Suppressor macrophage treated with lipopolysaccharide for 1 hour (primary cell): ENCODE measurements at places on chromosomes 13 and 19.

GRCh38 chr19:47663911-47664771 is 49.1 kb upstream of the EHD2 start:
- DNase-seq: peak; percentile 94

- no peak for DNase-seq
These were observed 146.0 kb upstream of the GPC6 start for GRCh38 chr13:93080587-93080986.

DNA sequence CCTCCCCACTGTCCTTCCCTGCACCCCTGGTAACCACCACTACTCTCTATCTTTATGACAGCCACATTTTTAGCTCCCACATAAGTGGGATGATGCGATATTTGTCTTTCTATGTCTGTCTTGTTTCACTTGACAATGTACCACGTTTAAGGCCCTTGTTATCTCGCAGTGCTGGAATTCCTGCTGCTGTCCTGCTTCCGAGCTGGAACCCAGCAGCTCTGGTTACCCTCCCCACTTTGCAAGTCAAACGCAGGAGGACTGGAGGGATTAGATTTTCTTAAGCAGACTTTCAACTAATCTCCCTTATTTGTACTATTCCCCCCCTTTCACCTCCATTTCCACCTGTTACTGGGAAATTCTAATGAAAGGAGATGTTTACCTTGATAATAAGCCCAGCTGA is 59.1 kb upstream of the PDX1 start:
- DNase-seq: no peak

DNA sequence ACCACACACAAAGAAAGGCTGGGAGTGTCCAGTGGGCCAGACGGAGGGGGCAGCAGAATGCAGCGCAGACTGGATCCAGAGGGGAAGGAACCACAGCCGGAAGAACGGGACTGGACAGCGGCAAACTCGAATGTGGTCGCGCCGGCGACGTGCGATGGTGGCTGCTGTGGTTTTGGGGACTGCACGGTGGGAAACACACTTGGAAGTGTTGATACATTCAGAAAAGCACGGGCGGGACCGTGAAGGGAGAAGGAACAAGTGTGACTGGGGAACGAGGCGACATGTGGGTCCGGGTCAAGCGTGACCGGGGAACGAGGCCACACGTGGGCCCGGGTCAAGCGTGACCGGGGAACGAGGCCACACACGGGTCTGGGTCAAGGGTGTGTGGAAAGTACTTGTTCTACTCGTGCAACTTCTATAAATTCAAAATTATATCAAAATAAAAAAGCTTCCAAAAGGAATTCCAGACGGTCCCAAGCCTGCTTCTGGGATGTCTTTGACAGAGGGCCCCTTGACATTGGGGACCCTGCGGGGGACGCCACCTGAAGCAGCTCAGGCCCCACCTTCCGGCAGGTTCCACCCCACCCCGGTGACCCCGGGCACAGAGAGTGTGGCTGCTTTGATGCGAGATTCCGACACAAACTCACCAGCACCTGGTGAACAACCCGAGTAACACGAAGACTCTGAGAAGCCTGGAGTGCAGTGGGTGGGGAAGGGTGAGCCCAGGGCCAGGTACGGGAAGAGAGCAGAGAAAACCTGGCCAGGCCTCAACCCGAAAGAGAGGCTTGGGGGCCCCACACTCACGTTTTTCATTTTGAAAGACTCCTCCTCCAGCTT is 25.1 kb upstream of the C13orf46 start:
- DNase-seq: no peak

DNA sequence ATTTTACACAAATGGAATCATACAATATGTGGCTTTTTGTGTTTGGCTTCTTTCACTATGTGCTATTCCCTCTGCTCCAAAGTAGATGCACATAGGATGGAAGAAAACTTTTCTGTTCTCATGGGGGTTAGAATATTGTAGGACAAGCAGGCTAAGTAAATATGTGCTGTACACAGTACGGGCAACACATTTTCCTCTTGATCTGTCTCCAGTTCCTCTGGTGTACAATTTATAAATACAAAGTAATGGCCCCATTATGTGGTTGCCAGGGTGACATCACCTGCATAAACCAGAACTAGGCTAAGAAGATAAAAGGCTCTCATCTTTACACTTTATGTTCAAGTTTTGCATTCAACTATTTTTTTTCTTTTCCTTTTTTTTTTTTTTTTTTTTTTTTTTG is 41.0 kb upstream of the SOX21 start:
- DNase-seq: no peak

GRCh38 chr13:29523199-29523961 is 72.1 kb downstream of the SLC7A1 start:
- DNase-seq: no peak

DNA sequence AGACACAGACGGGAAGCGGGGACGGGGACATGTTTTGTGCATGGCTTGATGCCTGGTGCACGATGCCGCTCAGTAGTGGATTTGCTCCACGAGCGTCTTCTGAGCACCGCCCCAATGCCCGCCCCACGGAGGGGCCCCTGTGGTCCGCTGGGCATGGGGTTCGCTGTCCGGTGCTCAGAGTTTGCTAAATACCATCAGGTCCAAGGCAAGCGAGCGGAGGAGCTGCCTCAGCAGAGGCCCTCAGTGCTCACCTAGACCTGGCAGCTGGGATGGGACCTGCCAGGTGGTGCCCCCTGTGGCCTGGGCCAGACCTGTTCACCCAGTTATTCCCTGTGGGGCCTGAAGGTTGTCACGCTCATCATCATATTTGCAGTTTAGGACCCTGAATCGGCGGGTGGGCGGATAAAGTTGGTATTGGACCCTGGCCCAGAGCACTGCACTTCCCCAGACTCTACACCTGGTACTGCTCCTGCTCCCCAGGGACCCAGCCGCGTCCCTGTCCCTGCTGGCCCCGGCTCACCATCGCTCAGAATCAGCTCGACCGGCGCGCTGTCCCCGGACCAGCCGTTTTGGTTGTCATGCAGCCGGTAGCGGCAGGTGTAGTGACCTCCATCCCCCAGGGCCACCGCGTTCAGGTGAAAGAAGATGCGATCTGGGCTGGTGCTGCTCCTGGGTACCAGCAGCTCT is 2.3 kb downstream of the A1BG start:
- DNase-seq: no peak

GRCh38 chr19:3642296-3642695 is 15.7 kb upstream of the CACTIN start:
- no peak for DNase-seq

GRCh38 chr19:30083125-30083681 is 141.2 kb downstream of the URI1 start:
- no peak for DNase-seq

GRCh38 chr13:59545007-59545406 is 618.7 kb downstream of the DIAPH3 start:
- no peak for DNase-seq

DNA sequence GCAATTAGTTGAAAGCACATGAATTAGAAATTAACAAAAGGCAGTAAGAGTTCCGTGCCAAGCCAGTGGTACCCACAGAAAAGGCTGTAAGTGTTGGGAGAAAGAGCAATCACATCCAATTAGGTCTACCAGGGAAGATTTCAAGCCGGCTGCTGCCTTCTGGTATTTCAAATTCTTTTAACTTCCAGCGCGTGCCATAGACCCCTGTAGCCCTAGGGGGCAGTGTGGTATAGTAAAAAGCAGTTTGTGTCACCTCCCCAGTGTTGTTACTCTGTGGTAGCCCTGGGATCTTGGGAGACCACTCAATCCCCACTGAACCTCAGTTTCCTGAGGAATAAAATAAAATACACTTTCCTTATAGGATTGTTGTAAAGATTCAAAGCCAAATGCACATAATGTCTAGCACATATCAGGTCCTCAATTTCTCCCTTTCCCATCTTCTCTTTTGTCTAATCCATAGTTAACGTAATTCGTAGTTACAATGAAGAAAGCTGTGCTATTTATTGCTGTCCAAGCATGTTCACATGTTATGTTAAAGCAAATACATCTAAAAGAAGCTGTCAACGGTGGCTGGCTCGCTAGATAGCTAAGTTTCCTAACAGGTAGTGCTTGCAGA is 230.2 kb downstream of the TDRD3 start:
- no peak for DNase-seq

GRCh38 chr13:98172590-98173422 is 4.3 kb downstream of the RNF113B start:
- DNase-seq: no peak

DNA sequence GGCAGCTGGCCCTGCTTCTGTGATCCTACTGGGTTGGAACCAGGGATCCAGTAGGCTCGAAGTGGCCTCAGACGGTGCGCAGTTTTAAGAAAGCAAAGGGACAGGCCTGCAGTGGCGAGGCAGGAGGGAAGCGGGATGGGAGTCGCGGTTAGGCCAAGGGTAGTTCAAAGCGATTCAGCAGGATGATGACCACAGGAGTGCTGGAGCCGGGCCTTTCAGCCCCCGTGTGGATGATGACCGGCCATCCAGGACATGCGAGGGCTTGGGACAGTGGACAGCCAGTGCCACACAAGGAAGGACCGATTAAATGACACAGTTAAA is 854 bp downstream of the RNASEH2B start:
- peak; percentile 54 for DNase-seq

DNA sequence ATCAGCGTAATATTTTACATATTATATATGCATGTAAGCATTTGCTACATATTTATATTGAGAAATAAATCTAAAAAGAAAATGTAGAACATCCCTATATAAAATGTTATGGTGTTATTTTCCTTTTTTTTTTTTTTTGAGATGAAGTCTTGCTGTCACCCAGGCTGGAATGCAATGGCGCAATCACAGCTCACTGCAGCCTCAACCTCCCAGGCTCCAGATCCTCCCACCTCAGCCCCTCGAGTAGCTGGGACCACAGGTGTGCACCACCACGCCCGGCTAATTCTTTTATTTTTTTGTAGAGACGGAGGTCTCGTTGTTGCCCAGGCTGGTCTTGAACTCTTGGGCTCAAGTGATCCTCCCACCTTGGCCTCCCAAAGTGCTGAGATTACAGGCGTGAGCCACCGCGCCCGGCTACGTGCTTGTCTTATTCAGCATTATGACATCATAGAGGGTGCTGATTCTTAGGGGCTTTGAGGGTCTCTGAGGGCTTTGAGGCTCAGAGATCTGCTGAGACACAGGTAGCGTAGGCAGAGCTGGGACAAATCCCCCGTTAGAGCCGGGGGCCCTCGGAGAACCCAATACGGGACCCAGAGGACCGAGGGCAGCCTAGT is 101.9 kb downstream of the GADD45B start:
- DNase-seq: no peak

GRCh38 chr19:16170134-16170533 is 3.2 kb downstream of the CIB3 start:
- no peak for DNase-seq

DNA sequence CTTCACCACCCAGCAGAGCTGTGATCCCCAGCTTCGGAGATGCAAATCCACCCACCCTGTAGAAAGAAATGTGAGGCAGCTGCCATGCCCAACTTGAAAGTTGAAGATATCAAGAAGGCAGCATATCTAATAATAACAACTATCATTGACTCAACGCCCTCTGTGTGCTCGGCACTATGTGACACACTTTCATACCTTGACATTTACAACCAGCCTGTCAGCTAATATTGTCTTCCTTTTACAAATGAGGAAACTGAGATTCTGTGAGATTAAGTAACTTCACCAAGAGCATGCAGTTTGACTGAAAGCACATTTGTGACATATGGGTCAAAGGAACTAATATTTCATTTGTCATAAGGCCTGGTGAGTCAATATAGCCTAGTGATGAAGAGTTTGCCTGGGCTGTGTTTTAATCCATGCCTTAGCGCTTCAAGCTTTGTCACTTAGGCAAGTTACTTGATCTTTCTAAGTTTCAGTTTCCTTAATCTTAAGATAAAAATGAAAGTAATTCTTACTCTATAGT is 137.0 kb downstream of the FLT1 start:
- peak; percentile 80 for DNase-seq

DNA sequence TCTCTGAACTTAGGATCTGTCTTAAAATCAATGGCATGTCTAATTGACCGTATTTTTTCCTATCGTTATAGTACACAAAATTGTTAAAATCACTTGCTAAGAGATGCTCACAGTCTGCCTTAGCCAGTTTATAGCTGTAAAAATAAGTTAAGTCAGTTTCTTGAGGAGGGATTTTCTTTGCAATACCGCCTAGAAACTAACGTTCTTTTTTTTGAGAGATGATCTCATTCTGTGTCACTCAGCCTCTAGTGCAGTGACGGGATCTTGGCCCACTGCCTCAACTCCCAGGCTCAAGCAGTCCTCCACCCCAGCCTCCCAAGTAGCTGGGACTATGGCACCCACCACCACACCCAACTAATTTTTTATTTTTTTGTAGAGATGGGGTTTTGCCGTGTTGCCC is 4.4 kb downstream of the CKAP2 start:
- DNase-seq: no peak

- DNase-seq: peak; percentile 77
These were observed 6.0 kb upstream of the FFAR2 start for GRCh38 chr19:35442091-35442490.

DNA sequence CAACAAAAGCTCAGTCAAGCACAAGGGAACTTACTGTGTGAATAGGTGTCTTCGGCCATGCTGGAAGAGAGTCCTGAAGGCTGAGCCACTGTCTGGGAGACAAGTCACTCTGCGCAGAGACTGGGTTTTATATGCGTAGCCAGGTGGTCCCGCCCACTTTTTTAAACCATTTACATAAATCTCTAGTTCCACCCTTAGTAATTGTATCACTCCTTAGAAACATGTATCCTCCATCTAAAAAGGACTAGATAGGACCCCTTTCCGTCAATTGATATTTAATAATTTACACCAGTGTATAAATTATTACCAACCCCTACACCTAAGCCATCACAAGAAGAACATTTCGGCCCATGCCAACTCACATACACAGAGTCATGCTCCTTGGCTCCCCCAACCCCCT is at the start of gene DUXA:
Gene DUXA (minus strand): TSS at position 101 of the 400 bp plus-strand sequence. CDS start 42 bp downstream, at position 59.
- no peak for DNase-seq

DNA sequence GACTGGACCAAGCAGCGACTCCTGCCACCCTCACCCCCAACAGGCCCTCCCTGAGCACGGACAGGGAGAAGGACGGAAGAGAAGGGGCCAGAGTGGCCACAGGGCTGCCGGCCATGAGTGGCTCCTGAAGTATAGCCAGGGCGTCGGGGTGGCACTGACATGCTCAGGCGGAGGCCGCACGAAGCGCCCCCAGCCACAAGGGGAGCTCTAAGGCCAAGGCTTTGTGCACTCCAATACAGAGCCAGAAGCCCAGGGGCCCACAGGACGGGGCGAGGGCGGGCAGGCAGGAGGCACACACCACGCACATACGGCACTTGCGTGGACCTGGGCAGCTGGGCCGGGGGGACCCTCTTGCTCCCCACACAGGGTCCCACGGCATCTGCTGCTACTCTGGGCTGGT is 52.0 kb downstream of the KLF2 start:
- no peak for DNase-seq

GRCh38 chr19:12648088-12648487 is 18.5 kb downstream of the MAN2B1 start:
- no peak for DNase-seq
